ENCODE measurements at places on chromosomes 2 and 18.

DNA sequence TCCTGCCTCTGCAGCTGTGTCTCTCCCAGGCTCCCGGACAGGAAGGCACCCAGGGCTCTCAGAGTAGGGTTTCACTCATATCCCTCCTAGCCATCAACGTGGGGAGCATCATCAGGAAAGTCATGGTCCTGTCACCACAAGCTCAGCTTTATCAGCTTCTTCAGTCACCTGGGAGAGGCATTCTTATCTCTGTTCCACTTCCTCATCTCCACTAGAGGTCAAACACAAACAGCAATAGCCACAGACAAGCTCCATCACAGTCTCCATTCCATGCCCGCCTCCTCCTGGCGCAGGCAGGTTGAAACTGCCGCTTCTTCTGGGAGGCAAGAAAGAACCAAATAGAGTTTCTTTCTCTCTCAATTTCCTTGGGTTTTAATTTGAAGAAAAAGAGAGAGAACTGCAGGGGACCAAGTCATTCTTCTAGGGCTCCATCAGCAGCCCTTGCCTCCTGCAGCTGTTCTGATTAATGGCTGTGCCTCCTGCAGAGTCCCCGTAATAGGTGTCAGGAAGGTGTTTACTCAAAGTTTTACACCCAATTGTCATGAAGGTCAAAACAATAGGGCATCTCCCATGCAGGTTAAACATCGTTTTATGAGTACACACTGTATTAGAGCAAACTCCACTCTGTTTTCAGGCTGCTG is 377.9 kb downstream of the TMEM182 start:
- no peak for DNase-seq

DNA sequence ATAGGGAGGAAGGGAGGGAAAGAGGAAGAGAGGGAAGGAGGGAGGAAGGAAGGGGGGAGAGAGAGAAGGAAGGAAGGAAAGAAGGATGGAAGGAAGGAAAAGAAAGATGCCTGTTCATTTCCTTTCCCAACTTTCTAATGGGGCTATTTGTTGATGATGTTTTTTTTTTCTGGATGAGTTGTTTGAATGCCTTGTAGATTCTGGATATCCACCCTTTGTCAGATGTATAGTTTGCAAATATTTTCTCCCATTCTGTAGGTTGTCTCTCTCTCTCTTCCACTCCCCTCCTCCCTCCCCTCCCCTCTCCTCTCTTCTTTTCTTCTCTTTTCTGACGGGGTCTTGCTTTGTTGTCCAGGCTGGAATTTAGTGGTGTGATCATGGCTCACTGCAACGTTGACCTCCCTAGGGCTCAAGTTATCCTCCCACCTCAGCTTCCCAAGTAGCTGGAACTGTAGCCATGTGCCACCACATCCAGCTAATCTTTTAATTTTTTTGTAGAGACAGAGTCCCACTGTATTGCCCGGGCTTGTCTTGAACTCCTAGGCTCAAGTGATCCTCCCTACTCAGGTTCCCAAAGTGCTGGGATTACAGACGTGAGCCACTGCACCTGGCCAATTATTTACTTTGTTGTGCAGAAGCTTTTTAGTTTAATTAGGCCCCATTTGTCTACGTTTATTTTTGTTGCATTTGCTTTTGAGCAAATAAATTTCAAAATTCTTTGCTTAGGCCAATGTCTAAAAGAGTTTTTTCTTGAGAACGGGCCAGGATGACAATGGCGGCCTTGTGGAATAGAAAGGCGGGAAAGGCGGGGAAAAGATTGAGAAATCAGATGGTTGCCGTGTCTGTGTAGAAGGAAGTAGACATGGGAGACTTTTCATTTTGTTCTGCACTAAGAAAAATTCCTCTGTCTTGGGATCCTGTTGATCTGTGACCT is 57.3 kb upstream of the FAM117B start:
- DNase-seq = no peak

- no peak for DNase-seq
These were observed 22.0 kb downstream of the KCTD1 start for GRCh38 chr18:26526128-26526965.

DNA sequence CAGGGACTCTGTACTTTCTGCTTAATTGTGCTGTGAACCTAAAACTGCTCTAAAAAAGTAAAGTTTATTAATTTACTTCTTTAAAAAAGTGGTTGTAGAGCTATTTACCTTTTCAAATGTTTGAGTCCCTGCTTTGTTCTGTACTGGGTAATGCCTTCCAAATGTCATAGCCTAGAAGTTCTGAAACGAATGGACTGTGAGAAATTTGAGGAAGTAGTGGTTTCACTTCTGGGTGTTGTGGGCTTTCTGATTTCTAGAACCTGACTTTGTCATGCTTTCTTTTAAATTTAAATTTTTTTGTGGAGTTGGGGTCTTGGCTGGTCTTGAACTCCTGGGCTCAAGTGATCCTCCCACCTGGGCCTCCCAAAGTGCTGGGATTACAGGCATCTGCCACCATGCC is 44.6 kb downstream of the SMAD4 start:
- no peak for DNase-seq

DNA sequence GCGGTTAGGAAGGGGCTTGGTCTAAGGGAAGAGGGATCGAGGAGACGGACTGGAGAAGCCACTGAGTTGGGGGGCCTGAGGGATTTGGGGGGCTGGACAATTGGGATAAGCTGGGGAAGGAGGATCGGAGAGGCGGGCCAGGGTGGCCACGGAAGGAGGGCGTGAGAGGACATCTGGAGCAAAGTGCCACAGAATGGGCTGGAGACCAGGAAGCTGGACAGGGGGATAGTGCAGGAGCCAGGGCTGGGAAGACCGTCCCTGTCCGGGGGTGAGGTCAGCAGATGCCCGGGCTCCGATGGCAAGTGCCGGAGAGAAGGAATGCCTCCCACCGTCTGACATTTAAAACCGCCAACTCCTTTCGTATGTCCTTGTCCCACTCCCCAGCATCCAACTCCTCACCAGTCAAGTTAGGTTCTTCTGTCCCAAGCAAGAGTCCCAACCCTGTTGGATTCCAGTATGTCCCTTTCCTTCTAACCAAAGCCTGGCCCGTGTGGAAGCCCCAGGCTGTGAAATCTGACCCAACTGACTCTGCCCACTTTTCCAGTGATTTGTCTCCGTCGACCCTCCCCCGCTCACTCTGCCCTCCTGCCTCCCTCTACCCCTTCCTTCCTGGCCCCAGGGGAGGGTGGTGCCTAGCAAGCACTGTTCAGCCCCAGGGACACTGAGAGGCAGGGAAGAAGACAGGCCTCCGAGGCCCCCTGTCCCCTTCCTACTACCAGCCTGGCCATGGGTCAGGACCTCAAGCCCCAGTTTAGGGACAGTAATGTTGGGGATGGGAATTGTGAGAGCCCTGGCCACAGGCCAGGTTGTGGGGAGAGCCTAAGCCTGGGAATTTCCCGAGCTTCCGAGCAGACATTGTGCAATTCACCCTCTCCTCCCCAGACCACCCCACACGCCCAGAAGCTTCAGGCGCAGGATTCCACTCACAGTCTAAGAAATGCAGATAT is 31.5 kb upstream of the TMBIM1 start:
- no peak for DNase-seq

GRCh38 chr2:102547462-102547861 is 71.9 kb upstream of the SLC9A2 start:
- no peak for DNase-seq

GRCh38 chr2:179354296-179354695 is 89.7 kb upstream of the SESTD1 start:
- no peak for DNase-seq

DNA sequence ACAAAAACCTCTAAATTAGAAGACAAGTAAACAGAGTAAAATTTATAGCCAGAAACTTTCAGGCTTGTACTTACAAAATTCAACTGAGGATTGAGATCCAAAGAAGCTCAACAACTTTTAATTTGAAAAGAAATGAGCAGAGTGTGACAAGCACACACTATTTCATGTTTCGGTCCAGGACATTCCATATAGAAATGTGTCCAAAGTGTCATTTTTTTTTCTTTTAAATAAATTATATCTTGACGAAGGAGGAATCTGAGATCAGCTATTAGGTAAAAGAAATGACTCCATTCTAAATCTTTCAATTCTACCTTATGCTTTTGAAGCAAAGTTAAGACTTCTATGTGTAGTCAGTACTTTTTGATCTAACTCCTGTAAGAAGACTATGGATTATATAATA is 4.6 kb downstream of the FN1 start:
- DNase-seq = no peak

DNA sequence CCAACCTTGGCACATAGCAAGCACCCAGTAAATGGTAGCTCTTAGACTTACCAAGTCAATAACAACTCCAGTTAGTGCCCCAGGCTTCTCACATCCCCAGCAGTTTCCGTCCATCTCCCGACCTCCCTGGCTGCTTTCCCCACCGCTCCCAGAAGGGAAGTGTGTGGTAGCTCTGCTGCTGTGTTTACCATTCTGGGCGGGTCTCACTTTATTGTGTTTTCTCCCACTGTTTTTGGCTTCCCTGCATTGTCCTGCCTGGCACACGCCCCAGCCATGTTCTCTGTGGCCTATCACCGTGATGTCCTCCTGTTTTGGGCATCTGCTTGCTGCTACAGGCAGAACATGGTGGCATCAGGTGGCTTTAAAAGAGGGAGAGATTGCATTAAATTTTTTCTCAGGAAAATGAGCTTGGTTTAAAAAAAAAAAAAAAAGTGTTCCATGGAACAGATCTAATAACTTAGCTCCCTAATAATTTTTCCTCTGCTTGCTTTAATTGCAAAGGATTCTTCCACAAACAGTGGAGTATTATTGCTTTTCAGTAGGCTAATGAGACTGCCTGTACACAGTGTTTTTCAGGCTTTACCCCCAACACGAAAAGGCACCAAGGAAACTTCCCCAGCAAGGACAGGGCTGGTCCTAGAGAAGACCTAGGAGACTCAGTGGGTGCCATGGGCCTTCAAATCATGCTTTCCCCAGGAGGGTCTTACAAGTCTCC is 8.0 kb upstream of the COX7A2L start:
- DNase-seq = no peak

DNA sequence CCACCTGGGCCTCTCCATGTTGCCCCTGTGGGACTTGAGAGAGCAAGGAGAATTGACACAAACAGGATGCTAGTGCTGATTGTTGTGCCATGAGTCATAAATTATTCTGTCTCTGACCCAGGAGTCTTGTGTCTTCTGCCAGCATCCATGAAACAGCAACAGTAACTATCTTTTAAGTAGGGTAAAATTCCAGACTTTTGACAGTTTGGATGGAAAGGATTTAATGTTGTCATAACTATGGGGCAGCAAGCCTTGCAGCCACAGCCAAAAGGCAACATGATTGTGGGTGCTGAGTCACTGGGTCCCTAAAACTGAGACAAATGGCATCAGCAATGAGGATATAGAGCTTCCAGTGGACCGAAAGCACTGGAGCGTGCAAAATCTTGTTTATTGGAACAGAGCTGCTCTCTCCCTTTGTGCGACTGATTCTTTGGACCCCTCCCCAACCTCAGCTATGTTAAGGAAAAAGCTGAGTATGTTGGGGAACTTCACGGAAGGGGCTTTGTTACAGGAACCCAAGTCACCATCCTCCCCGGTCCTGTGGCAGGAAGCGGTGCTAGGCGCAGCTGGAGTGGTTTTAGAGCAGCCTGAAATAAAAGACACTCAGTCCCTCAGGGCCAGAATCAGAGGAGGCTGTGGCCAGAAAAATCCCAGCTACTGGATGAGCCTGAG is 9.6 kb upstream of the ITPRIPL1 start:
- no peak for DNase-seq

DNA sequence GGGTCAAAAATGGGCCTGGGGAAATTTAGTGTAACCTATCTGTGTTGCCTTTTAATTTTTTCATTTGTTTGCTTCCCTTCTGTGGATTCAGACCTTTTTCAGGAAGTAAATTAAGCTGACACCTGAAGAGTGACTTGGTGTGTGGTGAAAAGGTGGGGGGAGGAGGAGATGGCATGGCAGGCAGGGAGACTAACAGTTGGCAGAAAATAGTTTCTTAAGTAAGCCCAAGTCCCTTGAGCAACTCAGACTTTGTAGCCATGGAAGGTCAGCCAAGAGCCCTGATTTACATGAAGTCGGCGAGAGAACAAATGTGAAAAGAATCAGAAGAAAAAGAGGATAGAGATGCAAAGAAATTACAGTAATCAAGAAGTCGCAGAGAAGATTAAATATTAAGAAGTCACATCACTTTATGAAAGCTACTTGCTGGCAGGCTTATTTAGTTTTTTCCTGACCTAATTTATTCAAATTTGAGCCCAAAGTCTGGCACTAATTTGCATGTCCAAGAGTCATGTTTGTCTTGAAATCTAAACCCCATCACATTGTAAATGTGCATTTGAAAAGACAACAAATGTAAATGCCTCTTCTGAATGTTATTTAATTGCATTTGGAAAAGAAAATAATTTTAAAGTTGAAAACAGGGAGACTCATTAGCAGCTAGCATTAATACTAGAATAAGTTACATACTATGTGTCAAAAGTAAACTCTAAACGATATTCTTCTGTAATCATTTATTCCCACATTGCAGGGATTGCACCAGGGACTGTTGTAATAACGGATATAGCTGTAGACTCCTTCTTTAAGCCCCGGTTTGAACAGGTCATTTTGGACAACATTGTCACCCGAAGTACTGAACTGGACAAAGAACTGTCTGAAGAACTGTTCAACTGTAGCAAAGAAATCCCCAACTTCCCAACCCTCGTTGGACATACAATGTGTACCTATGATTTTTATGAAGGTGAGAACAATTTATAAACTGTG is 19.3 kb downstream of the UPP2 start:
- DNase-seq = no peak

GRCh38 chr18:25235401-25236042 is 116.4 kb downstream of the ZNF521 start:
- no peak for DNase-seq

GRCh38 chr2:98895901-98896300 is 40.1 kb downstream of the CRACDL start:
- DNase-seq = no peak

GRCh38 chr2:468648-469336 is 180.9 kb upstream of the ALKAL2 start:
- no peak for DNase-seq

GRCh38 chr2:3656762-3657721 is 958 bp upstream of the ALLC start:
- no peak for DNase-seq

DNA sequence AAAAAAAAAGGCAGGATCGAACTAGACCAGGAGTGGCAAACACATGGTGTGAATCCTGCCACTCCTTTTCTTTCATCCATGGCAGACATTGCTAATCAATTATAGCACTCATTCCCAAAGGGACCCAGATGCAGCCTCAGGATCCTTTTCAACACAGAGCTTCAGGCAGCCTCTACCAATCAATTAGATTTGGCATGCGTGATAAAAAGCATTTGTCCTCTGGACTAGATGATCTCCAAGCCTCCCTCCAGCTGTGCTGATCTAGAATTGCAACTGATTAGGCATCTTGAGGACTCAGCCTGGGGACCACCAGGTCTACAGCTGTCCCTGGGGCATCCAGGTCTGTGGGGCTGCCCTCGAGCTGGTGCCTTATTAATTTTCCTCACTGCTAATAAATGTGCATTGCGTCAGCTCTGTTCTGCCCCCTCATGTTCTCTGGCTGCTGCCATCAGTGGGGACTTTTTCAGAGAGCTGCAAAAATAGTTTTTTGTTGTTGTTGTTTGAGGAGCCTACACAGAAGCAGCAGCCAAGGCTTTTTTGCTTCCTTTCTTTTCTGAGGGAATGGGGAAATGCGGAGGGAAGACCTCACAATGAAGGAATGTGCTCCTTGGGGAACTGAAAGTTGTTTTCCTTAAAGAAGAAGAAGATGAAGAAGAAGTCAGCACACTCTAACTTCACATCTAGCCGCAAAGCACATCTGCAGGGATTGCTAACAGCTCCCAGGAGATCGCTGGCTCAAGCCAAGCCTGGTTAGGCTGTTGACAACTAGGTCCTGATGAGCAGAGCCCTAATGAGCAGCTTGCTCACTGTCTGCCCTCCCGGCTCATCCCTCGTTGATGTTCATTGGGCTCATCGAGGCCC is 8.8 kb upstream of the ATOH8 start:
- no peak for DNase-seq

GRCh38 chr2:73842739-73843019 is 13.9 kb downstream of the STAMBP start:
- DNase-seq = no peak
